Stimulated activated CD4-positive, alpha-beta T cell treated with anti-CD3 and anti-CD28 coated beads, Interleukin-12 subunit alpha, Interleukin-12 subunit beta, amount 100 ng/mL, for 48 hours (primary cell): ENCODE measurements at places on chromosomes 1 and 21.

- DNase-seq: no peak
Measured at GRCh38 chr21:33230545-33231324, 997 bp downstream of the IFNAR2 start.

DNA sequence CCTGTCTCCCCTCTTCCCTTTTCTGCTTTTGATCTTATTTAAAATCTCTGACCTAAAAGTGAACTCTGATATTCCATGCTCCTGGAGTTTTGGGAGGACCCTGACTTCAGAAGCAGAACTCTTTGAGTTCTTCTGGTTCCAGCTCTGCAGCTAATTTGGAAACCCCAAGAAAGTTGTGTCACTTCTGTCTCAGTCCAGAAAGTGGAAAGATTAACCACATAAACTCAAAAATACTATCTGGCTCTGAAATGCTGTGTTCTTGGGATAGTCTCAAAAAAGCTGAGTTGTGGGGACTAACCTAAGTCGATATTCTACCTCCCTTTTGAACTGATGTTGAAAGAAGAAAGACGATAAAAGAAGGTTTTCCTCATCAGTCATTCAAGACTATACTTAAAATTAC lies 59.8 kb downstream of the ITPKB start:
- DNase-seq: no peak

- no peak for DNase-seq
Measured at GRCh38 chr21:35502821-35503220, 453.7 kb upstream of the RUNX1 start.

- no peak for DNase-seq
Measured at GRCh38 chr21:17576080-17576835, 36.4 kb downstream of the BTG3 start.

- DNase-seq: no peak
Measured at GRCh38 chr1:234918181-234918841, 210.3 kb downstream of the TOMM20 start.
